A172 (cell line): ENCODE measurements at places on chromosomes 4 and X. TPM values are rescaled to one million over a fixed set of nuclear protein-coding genes. Genes with fewer than 3 reads are reported as not detected.

DNA sequence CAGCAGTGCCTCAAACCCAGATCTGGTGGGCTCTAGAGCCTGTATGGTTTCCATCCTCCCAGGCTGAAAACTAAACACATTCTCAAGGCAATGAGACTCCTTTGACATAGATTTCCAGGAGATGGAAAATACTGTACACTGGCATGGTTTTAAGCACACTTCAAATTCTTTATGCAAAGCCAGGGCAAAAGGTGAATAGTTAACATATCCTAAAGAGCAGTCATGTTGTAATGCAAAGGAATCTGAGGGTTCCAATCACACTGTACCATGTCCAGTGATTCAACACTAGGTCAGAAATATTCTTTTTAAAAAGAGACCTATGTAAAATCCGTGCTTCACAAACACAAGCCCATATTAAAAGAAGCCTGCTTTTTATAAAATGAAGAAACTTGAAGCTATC, 195.3 kb downstream of the QDPR start:
- DNase-seq, result no peak

MAGEA12 gene
- 0.96 and 1.8 TPM in 2 replicates for total RNA-seq

- peak; percentile 35 for DNase-seq
These were observed 886 bp upstream of the NDST3 start for GRCh38 chr4:118033148-118034052.

DNA sequence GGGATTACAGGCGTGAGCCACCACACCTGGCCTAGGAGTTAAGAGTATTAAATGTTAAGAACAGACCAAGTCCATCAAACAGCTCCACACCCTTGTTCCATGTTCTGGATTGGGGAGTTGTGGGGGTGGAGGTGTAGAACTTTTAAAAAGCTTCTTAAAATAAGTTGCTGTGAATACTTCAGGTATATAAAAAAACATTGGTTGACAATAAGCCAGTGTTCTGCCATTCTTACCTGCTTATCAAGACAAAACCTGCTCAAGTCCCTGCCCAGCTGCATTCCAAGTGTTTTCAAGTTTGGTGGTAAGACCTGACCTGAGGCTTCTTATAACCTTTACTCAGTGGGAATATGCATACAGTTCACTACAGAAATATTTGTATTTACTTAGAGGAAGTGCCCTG, 6.4 kb downstream of the RBM3 start:
- DNase-seq, result no peak

LPAR4 gene
- total RNA-seq, result 0.07 TPM in 1 of 2 replicates, not detected in the other

DNA sequence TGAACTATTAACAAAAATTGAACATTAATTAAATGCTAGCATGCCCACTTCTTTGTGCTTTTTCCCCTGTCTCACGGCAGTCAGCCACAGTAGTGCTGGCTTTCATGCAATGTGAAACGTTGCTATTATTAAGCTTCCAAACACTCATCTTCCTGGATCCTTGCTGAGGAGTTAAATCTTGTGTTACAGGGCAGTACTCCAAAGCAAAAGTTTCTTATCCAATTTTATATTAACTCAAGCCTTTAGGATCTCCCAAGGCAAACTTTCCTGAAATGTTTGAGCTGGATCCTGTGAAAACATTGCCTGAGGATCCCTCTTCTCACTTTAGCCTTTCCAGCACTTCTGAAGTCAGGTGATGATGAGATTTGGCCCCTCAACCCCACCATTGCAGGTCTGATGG, 1454.8 kb downstream of the FSTL5 start:
- no peak for DNase-seq

DNA sequence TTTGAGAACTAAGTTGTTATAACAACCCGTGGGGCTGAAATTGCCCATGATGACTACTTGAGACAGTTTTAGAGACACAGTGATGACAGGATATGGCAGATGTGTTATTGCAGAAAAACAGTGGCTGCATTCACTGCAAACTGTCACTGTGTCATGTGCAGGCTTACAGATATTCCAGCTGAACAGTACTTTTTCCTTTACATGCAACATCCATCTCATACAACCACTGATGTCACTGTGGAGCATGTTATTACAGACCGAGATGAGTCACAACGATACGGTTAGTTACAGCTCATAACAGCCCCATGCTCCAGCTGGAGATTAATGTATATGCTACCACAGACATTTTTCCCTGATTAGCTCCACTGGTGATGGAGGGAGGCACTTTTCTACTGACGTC, 207.4 kb downstream of the TMA16 start:
- DNase-seq, result peak; percentile 60
